GOT3 (cell line): ENCODE measurements at places on chromosomes 6 and 20.

DNA sequence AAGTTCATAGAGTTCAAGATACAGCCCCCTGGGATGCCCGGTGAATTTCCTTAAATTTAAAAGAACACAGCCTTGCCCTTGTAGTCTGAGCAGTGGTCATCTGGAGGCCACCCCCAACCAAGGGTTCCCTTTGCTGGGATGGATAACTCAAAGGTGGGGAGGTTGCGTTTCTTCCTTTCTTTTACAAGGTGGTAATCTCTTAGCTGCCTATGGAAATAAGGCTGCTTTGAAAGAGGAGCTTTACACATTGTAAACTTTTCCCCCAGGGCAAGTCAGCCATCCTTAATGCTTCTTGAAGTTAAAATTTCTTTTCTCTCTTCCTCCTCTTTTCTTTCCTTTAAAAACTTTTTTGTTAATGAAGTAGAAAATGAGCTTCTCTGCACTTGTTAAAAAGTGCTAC, 71.2 kb upstream of the PRDM1 start:
- no peak for DNase-seq

- DNase-seq: no peak
Observed at GRCh38 chr6:21604081-21604480, 10.5 kb downstream of the SOX4 start.

- no peak for DNase-seq
Observed at GRCh38 chr20:42530855-42531448, 658.8 kb downstream of the PTPRT start.

- no peak for DNase-seq
Observed at GRCh38 chr6:99307295-99307907, 42.1 kb downstream of the FAXC start.

- DNase-seq: no peak
Observed at GRCh38 chr6:125577124-125577662, 172.2 kb upstream of the HEY2 start.

DNA sequence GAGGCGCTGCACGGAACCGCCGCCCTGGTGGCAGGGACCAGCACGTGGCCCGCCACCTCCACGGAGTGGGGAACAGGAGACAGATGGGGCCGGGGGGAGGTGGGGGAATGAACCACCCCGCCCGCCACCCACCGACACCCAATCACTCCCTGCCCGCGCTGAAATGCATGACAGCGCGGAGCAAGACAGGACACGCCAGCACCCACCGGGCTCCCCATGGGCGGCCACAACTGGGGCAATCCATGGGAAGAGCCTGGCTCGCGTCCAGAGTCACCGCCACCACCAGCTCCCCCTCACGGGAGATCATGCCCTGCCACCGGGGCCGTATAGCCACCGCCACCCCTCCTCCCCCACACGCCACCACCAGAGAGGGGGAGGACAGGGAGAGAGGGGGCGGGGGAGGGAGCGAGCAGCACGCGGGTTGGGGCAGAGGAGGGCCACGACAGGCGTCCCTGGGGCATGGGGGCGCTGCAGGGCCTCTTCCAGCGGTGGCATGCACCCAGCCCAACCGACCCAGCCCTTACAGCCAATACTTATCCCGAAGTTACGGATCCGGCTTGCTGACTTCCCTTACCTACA, 744.3 kb upstream of the DEFB115 start:
- no peak for DNase-seq

DNA sequence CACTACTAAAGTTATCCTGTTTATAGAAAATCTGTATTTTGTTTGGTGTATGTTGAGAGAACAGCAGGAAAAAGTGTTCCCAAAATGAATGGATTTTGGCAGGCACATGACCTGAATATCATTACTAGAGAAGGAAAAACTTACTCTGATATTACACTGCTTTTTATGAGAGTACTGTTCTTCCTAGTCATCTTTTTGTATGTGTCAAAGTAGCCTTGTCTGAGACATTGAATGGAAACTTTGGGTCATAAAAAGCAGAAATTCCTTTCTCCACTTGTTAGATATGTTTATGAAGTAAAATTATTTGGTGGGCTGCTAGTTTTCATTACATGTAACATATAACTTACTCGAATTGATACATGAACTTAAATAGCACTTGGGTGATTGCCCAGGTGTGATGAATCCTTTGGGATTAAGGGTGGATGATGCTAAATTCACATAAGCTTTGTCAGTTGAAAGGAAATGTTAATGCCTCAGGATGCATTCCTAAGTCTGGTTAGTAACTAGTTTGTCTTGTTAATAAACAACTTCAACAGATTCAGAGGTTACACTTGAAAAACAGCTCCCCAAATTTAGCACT, 206.7 kb downstream of the CENPW start:
- no peak for DNase-seq

DNA sequence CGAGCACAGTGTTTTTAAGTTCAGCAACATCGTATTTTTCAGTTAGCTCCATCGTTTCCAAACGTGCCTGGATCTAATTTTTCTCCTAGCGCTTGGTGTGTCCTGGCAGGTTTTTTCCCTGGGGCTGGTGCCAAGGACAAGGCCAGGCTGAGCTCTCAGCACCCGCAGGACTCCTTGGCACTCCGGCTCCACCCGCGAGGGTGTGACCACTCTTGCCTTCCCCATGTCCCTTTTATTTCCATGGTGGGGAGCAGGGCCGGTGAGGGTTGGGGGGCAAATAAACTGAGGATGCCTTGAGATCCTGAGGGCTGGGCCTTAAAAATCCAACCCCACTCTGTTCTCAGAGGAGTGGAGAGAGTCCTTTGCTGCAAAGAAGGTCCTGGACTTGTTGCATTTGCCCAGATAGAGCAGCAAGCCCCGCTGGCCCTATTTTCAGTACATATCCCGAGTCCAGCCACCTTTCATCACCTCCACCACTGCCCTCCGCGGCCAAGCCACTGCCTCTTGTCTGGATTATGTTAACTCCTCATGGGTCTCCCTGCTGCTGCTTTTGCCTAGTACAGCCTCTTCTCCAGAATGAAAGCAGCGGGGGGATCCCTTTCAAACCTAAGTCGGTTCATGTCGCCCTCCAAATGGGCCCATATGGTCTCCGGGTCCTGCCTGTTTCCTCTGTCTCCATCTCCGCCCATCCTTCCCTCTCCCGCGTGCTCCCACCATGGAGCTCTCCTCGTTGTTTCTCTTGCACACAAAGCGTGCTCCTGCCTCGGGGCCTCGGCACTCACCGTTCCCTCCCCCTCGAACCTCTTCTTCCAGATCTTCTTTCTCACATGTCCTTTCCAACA, 4.5 kb upstream of the RAB44 start:
- DNase-seq: no peak

DNA sequence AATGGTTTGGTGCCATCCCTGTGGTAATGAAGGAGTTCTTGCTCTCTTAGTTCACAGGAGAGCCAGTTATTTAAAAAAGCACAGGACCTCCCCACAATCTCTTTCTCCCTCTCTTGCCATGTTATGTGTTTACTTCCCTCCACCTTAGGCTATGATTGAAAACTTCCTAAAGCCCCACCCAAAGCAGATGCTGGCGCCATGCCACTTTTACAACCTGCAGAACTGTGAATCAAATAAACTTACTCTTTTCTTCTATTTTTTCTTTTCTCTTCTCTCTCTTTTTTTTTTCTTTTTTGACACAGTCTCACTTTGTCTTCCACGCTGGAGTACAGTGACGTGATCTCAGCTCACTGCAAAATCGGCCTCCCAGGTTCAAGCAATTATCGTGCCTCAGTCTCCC, 508.4 kb upstream of the EPHA7 start:
- no peak for DNase-seq

- no peak for DNase-seq
Observed at GRCh38 chr6:147561726-147562125, 53.2 kb downstream of the SAMD5 start.

GRCh38 chr20:19992996-19993908, 23.9 kb upstream of the NAA20 start:
- peak; percentile 17 for DNase-seq

DNA sequence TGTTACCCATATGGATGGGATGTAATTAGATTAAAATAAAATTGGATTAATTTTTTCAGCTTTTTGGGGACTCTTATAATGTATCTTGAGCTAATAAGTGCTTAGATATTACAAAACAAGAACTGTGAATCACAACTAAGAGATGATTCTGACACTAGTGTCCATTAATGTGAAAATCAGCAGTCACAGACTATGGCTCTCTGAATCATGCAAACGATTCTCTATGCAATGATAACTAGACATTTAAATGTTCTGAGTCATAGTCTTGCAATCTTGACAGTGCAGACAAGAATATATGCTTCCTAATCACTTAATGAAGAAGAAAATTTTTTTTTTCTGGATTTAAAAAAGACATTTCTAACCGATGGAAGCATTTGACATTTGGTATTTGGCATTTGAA, 82.2 kb upstream of the OPRM1 start:
- DNase-seq: no peak

DNA sequence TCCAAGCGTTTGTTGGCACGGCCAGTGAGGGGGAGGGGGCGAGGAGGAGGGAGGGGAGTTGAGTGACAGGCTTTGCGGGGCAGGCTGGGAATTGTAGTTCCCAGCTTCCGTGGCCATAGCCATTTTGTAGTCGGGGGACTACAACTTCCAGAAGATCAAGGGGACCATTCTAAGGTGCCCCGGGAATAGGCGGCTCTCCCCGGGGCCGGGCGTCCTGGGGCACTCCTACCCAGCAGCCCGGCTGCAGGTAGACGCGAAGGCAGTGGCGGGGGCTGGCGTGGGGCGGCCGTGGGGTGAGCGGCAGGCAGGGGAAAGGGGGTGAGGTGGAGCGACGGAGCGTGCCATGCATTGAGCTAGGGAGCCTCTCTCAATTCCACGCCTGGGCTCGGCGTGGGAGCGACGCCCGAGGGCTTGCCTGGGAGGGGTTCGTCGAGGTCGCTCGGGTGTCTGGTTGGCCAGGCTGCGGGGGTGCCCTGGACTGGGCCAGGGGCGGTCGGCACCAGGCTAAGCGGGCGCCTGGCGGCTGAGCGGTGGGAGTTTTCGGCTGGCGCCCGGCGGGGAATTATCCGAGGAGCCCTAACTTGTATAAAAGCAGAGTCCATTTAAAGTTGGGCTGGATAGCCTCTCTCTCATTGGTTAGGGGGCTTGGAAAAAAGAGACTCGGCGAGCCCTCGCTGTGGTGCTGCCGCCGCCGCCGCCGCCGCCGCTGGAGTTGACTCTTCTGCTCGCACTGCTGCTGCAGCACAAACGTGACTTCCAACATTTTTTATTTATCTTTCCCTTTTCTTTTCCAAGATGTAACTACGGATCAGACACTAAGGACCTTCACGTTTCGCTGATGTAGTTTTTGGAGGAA, at the start of gene JARID2:
TSS of gene JARID2 (plus strand) at position 709 of the 856 bp plus-strand sequence. CDS start 471 bp downstream, outside the sequence.
- DNase-seq: peak; percentile 80

DNA sequence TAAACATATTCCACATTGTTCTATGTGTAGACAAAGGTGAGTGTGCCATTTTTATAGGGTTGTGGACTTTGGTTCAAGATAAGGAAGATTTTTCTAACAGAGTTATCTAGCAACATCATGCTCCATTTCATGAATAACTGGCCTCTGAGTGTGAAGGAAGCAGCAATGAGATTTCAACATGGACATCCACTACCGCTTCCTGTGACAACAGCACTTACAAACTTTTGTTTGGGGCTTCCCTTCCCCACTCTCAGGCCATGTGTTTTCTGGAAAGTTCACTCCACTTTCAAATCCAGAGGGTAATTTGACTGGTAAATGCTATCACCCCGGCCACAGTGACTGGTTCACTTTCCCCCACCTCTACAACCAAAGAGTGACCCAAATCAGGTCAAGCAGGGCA, 38.1 kb upstream of the PROKR2 start:
- no peak for DNase-seq

DNA sequence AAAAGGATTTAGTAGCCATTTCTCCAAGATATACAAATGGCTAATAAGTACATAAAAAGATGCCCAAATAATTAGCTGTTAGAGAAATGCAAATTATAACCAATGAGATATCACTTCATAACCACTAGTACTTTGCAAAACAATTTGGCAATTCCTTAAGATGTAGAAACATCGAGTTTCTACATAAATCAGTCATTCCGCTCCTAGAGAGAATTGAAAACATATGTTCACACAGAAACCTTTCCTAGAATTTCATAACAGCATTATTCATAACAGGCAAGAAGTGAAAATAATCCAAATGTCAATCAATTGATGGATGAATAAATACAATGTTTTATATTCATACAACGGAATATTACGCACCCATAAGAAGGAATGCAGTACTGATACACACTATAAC, 20.5 kb upstream of the NT5E start:
- no peak for DNase-seq

DNA sequence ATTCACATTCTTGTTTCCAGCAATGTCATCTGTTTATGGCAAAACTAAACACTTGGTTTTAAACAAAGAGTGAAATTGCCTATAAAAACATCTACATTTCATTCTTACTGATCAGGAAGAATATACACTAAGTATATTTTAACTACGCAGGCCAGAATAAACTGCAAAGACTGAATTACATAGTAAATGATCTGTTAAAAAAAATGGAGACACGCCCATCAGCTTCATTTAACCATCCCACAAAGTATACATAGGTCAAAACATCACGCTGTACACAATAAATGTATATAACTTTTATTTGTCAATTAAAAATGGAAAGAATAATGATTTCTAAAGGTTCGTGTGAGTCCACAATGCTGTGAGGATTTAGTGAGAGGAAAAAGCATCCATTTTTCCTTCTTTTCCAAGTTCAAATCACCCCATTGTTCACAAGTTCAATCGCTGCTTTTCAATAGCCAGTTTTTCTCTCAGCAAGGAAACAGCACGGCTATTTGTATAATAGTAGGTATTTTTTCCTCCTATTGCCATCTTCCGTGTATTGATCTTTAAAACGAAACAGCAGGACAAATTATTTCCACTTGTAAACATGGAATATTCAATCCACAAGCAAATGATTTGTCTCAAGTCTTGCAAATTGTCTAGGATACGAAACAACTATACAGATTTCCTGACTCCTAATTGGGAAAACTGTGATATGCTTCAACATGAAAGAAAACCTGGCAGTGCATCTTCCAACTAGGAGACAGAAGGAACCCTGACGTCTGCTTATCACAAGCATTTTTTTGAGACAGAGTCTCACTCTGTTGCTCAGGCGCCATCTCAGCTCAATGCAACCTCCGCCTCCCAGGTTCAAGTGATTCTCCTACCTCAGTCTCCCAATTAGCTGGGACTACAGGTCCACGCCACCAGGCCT, 10.6 kb downstream of the SFT2D1 start:
- DNase-seq: no peak

DNA sequence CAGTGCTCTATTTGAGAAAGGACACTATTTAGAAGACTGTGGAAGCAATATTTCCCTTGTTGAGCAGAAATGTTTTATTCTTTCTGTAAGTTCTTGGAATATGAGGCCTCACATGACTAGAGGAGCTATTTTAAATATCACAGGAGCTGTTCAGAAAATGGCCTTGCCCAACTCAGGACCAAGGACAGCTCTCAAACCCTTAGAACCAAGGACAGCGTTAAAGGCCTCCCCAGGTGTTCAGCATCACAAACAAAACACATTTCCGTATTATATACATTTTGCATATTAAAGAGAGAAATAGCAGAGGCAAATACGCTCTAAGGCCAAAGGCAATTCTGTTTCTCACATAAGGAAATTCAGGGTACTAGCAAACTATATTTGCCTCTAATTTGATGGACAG, 631.4 kb downstream of the CDH26 start:
- no peak for DNase-seq
